Fibroblast of skin of left quadriceps (primary cell): ENCODE measurements at places on chromosomes 2 and 18.
A peak's percentile ranks its signal among the peaks of the same experiment; 100 is the strongest.

- DNase-seq, result no peak
Observed at GRCh38 chr2:176126929-176127773, 2.4 kb upstream of the HOXD8 start.

- DNase-seq, result no peak
Observed at GRCh38 chr2:39732482-39732881, 46.6 kb downstream of the THUMPD2 start.

GRCh38 chr2:88601286-88601685 is 26.0 kb downstream of the EIF2AK3 start:
- no peak for DNase-seq

- no peak for DNase-seq
Observed at GRCh38 chr2:239062743-239063142, 214.9 kb downstream of the TWIST2 start.

GRCh38 chr2:147173798-147174197 is 671.0 kb upstream of the ACVR2A start:
- no peak for DNase-seq

GRCh38 chr18:55592572-55592971 is 4.6 kb upstream of the TCF4 start:
- DNase-seq, result no peak

GRCh38 chr2:73068147-73068546 is 3.4 kb downstream of the SFXN5 start:
- no peak for DNase-seq

GRCh38 chr2:21041943-21042707 is 1.7 kb downstream of the APOB start:
- DNase-seq, result no peak

DNA sequence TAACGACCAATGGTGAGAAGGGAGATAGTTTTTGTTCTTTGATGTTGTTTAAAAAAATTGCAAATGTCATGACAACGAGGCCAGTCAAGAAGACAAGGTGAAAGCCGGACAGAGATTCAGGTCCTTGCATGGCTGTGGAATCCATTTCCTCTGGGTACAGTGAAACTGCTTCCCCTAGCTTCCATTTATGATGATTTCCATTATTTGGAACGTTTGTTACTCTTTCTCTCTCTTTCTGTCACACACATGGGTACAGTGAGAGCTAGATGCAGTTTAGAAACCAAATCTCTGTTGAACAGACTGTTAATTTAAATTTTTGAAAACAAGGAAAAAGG is 57.4 kb upstream of the MSH2 start:
- DNase-seq, result no peak

DNA sequence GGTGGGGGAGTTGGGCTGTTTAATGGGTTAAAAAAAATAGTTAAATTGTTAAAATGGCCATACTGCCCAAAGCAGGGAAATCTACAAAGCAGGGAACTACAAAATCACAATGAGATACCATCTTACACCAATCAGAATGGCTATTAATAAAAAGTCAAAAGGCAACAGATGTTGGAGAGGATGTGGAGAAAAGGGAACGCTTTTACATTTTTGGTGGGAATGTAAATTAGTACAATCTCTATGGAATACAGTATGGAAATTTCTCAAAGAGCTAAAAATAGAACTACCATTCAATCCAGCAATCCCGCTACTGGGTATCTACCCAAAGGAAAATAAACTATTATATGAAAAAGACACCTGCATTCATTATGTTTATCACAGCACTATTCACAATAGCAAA is 27.1 kb downstream of the CLHC1 start:
- no peak for DNase-seq

DNA sequence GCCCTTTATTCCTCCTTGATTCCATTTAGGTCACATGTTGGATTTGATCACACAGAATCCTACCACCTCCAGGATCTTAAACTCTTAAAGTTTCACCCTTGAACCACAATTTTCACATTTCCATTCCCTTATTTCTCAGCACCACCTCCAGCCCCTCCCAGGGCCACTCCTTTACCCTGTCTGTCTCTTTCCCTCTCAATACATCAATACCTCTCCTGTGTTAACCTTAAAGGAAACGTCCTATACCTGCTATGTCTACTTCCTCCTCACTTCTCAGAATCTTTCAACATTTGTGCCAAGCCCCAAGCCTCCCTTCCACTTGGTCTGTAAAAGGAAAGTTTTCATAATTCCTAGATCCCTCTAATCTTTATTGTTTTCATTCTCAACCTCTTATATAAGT is 158.8 kb downstream of the BAZ2B start:
- no peak for DNase-seq

GRCh38 chr18:55093295-55093694 is 134.0 kb upstream of the CCDC68 start:
- DNase-seq, result no peak

DNA sequence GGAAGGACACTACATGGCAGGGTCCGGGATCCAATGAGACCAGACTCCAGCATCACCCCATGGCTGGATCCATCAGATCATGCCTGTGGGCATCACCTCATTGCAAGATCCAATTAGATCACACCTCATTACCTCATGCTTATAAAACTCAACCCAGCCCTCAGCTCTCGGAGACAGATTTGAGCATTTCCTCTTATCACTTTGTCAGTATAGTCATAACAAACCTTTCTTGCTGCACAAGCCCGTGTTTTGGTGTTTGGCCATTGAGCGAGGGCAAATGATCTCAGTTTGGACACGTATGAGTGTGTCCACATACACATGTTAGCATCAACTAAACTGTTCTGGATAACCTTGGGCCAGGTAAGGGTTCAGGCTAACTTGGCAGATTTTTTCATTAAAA is 58.8 kb downstream of the CCDC195 start:
- no peak for DNase-seq

- peak; percentile 41 for DNase-seq
Observed at GRCh38 chr18:67217551-67218166, 298.9 kb downstream of the DSEL start.

GRCh38 chr2:10078001-10078400 is 2.2 kb downstream of the CYS1 start:
- DNase-seq, result no peak

- DNase-seq, result no peak
Observed at GRCh38 chr2:238239543-238239862, 335 bp downstream of the HES6 start.

GRCh38 chr2:46650556-46651001 is 171.2 kb downstream of the TMEM247 start:
- no peak for DNase-seq

DNA sequence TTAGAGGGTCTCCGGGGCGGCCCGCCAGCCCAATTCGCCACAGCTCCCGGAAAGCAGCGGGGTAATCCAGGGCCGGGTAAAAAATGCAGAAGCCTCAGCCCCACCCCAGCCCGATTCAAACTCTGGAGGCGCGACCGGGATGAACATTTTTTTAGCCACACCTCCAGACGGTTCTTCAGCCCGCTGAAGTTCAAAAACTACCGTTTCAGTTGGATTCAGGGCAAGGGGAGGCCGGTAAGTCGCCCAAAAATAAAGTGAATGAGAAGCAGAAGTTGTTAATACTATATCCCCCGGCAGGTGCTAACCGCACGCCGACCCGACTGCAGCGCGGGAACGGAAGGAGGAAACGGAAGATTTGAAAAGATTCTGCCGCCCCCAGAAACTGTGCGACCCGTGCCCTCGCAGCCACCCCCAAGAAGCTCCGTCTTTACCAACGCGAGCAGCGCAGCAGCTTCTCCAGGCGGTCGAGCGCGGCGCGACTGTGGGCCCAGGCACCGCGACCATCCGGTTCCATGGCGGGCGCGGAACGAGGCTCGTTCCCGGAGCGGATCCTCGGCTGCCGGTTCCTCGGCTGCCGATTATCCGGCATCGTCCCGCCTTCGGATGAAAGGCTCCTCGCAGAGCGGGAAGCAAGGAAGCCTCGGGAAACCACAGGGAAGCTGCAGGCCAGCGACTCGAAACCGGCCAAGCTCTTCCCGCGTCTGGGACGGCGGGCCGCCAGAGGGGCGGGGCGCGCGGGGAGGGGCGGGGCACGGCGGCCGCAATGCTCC is at the start of gene BARD1:
Gene BARD1 (minus strand): TSS at position 703 of the 770 bp plus-strand sequence. CDS start 114 bp downstream, at position 589.
- DNase-seq, result peak; percentile 33

- no peak for DNase-seq
Observed at GRCh38 chr18:48550101-48550729, 11.4 kb downstream of the CTIF start.

DNA sequence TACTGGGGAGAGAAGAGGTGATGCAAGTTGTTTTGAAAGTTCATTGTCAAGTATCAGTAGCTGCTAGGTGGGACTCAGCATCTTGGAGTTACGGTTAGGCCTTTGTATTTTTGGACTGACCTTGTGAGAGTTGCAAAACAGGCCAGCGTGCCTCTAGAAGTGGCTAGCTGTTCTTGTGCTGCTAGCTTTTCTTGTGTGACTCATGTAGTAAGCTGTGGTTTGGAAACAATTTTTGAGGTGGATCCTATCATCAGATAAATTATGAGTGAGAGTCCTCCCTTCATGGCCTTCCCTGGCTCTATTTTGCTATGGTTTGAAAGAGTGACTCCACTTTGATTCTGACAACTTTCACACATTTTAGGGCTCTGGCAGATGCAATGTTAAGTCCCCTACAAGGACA is 409.2 kb upstream of the HS6ST1 start:
- DNase-seq, result peak; percentile 89

GRCh38 chr18:64055019-64055418 is 85.1 kb downstream of the SERPINB8 start:
- DNase-seq, result no peak

DNA sequence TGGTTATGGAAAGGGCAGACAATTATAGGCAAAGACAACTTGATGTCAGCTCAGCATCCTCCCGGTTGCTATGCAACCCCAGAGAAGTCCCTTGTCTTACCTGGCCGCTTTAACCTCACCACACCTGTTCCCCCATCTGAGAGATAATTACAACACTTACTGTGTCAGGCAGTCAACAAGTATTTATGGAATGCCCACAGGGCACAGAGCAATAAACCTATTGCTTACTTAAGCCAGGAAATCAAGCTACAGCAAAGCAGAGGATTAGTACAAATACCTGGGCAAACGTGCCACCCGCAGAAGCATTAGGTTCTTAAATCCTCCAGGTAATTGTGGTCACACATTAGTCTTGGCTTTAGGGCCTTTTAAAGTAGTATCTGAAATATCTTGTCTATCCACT is 320.4 kb upstream of the REV1 start:
- no peak for DNase-seq

- DNase-seq, result no peak
Observed at GRCh38 chr2:85095094-85095493, 38.1 kb upstream of the TCF7L1 start.

GRCh38 chr2:189641590-189641989 is 19.7 kb upstream of the ASNSD1 start:
- no peak for DNase-seq

DNA sequence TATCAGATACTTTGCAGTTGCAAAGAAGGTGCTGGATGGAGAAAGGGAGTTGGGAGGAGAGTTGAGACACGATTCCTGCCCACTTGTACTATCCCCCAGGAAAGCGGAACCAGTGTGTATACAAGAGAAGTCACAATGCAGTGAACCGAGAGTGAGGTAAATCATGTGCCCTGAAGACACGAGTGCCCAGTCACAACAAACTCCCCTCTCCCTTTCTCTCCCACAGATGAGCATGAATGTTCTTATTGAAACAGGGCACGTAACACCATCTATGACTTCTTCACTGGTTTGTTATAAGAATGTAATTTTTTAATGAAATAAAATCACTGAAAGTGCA is 155.7 kb downstream of the IRS1 start:
- DNase-seq, result no peak

- no peak for DNase-seq
Observed at GRCh38 chr2:32008805-32009515, 1.8 kb downstream of the MEMO1 start.

- DNase-seq, result no peak
Observed at GRCh38 chr2:144331674-144332355, 188.1 kb downstream of the ZEB2 start.

- DNase-seq, result no peak
Observed at GRCh38 chr2:183070942-183071844, 7.4 kb upstream of the DUSP19 start.

DNA sequence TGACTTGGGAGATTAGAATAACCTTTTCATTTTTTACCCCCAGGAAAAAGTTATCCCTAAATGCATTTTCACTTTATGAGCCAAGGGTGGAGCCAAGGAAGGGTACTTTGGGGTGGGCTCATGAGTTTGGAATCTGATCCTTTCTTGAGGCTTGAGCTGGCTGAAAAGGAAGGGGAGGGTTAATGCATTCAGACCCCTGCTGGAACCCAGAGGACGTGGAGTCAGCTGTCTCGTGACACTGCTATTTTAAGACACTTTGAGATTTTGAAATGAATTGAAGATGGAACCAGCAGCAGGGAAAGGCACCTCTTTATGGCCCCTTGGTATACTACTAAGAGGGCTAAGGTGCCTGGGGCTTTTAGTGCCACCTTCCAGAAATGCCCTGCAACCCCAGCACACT is 90.4 kb downstream of the MARCHF4 start:
- DNase-seq, result no peak

DNA sequence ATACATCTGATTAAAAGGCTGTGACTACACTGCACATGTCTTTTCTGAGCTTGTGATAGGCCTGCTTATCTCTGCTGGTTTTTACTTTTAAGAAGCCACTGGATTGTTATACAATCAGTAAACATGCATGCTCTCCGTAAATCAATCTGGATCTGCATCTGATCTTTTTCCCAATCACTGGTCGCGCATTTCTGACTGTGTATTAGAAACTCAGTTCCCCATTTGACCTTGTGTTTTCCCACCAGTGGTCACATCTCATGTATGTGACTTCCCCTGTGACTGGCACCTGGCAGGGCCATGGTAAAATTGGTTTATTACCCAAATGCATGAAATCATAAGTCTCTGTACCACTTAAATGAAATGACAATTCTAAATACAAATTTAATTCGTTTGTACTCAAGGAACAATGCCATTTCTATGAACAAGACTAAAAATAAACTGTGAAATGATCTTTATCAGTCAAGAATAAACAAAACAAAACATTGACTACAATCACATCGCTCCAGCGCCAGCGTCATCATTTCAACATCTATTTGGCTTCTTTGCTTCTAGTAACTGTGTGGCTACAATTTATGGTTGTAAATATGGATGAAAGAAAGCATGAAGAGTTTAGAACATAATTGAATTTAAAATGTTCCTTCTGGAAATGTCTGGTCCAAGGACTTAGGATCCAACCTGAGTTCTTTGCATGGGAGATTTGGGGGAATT is 396.6 kb upstream of the TRIB2 start:
- no peak for DNase-seq

DNA sequence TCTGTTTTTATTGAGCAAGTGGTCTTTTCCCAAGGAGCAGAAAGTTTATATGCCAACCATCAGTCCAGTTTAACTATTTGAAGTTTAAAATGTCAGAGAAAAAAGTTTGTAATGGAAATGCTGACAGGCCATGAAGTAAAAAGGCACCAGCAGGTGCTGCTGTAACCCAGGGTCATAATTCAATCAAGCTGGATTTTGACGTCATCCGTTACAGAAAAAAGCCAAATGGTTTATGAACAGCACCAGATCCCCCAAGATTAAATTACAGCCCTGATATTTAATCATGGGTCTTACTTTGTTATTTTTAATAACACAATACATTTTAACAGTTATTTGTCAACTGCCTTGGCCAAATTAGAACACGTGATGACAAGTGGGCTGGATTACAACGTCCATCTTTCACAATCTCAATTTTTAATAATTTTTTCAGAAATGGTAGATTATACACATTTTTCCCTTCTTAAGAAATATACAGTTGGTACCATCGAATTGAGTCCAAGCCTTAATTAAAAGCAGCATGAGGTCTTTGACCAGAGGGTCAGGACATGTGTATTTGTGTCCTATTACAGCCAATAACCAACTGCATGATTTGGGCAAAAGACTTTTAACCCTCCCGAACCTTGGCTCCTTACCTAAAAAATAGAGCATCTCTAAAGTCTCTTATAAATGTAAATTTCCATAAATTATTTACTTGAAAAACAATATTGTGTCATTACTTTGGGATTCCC is 10.0 kb downstream of the TCF4 start:
- DNase-seq, result no peak
